ENCODE measurements at places on chromosomes 1 and 21.

- no peak for DNase-seq
Observed at GRCh38 chr1:8939362-8939995, 6.2 kb upstream of the CA6 start.

GRCh38 chr1:155245163-155245524 lies 10.1 kb downstream of the ENTREP3 start:
- no peak for DNase-seq

DNA sequence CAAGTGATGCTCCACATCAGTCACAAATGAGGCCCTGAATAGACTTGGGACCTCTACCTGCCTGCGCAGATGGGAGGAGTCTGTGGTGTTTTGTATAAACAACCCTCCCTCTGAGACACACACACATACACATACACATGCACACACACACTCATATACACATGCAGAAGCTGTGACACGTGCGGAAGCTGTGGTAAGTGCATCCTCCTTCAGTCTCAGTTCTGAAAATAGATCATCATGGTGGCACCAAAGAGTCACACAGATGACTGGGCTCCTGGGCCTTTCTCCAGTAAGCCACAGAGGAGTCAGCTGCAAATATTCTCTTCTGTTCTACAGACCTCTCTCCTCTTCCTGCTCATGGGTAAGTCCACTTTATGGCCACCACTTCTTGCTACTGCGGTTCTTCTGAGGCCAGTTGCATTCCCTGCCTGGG lies at the start of gene LY9:
Gene LY9, plus strand, starts transcription at position 224 of the 433 bp plus-strand sequence. Its CDS starts 14 bp downstream, at position 238.
- peak; percentile 95 for DNase-seq

- no peak for DNase-seq
Observed at GRCh38 chr1:10113501-10113900, 80.7 kb downstream of the UBE4B start.

DNA sequence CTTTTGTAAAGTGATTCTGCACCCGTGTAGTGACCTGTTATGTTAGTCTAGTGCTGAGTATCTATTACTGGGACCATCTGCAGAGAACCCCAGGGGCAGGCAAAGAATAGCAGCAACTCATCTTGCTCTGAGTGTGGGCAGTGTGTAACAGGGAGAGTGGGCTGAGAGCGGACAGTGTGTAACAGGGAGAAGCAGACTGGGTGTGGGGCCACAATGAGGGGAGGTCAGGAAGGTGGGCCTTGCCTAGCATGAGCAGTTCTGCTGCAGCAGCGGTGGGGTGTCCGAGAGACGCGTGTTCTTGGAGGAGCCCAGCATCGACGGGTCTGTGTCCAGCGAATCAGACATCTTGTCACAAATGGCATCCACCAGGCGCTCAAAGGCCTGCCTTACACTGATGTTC lies 41.2 kb upstream of the NRDC start:
- no peak for DNase-seq

DNA sequence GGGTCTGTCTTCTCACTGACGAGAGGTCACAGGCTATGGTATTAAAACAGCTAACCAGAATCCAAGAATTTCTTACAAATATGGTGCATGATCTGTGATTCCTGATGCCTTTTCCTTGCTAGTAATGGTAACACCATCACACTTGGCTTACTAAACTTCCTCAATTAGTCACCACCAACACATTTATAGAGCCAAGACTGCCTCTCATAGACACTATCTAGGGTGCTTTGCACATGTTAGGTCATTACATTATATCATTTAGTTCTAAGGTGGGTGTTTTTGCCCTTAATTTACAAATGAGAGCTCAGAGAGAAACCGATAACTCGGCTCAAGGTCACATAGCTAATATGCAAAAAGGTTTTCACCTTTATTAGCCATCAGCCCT lies 8.7 kb downstream of the KIF21B start:
- no peak for DNase-seq

GRCh38 chr21:14058566-14058965 lies 152.2 kb downstream of the LIPI start:
- no peak for DNase-seq

GRCh38 chr1:248702714-248703113 lies at the start of gene OR14I1:
OR14I1 (minus strand) TSS chr1:248702766.
- DNase-seq, result no peak

DNA sequence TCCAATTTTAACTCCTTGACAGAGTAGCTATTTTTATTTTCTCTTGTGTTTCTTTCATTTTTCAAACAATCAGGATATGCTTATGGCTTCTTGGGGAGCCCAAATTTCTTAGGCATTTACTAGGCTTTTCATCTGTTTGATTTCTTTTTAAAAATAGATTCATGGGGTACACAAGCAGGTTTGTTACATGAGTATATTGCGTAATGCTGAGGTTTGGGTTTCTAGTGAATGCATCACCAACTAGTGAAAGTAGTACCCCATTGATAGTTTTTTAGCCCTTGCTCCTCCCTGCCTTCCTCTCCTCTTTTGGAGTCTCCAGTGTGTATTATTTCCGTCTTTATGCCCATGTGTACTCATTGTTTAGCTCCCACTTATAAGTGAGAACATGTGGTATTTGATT lies 190.7 kb downstream of the CENPF start:
- DNase-seq, result no peak

DNA sequence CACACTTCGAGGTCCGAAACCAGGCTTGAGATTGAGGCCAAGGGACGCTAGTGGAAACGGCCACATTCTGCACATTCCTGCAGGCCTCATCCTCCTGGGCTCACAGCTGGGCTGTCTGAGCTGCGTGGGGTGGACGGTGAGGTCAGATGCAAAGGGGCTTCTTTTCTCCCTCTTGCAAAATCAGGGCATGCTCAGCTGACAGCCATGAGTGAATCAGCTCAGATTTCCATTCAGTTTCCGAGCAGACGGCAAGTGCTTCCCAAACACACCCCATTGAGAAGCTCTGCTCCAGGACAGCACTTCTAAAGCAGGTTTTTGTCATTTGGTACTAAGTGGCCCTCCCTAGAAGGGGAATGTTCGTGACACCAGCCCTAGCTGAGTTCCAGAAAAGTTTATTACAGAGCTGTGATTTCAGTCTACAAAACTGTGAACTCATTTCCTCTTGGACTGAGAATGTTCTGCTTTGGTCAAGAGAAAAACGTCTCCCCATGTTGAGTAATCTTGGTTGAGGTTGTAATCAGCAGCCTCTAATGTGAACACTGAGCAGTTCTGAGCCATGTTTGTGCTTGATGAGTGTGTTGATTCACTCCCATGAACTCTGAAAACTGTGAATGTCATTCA lies 10.0 kb downstream of the PDPN start:
- DNase-seq, result no peak

DNA sequence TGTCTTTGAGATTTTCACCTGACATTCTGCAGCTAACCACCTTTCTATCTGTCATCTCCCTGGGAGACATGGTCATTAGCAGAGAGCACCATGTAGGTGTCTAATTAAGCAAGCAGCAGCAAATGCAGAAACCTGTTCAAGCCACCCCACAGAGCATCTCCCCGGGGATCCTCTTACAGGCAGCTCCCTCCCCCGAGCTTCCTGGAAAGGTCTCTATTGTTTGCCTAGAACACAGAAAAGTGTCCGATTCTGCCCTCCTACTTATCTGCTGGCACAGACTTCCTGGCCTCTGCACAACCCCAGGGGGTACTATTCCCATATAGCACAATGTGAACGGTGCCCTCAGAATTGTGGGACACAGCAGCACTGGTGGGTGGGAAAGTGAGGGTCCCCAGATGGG lies 46.1 kb downstream of the PLEKHA6 start:
- DNase-seq, result no peak

- peak; percentile 60 for DNase-seq
Observed at GRCh38 chr1:198699167-198700015, 60.6 kb downstream of the PTPRC start.

DNA sequence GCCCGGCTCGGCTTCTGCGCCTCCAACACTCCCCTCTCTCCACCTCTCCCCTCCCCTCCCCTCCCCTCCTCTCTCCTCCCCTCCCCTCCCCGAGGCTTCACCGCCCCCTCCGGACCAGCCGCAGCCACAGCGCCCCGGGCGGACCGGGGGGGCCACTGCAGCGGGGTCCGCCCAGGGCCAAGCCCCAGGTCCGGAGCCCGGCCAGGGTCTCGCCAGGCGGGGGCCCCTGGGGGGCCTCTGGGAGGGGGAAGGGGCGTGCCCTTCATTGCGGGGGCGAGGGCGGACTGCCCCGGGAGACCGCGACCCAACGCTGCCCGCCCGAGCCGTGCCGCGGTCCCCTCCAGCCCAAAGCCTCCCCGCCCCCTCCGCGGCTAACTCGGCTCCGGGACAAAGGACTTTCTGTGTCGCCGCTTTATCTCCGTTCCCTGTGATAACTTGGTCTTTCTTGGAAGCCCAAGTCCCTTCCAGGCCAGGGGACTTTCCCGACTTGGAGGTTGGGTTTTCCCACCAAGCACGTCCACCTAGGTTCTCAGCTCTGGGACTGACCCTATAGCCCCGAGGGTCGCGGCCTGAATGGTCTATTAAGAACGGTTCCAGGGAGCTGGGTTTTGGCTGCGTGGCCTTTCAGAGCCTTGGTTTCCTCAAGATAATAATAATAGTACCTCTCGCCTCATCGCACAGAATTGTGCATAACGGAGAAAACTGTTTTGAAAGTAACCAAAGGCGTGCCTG lies at the start of gene UBQLN4:
Gene UBQLN4, minus strand, starts transcription at position 31 of the 732 bp plus-strand sequence. CDS start 97 bp downstream, outside the sequence.
- peak; percentile 79 for DNase-seq

DNA sequence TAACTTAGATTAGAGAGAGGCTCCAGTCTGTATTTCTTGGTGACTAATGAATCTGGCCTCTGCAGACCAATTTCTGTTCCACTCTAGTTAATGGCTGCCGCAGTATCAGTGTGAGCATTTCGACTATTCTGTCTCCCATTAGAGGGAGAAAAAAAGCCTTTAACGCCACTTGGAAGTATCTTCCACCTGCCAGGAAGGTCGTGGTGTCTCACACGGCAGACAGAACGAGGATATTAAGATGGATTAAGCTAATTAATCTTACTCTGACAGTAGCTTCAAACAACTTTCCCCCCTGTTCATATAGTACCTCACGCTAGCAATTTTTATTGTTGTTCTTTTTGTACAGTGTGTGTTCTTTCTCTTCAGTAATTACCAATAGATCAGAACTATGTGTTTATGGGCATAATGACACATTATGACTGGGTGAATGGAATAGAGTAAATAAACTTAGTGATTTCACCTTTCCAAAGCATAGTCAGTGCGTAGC lies 153.8 kb downstream of the ADGRL2 start:
- DNase-seq, result no peak

- no peak for DNase-seq
Observed at GRCh38 chr1:40379785-40380452, 6.4 kb downstream of the SMAP2 start.

GRCh38 chr21:29017639-29018237 lies 1.4 kb downstream of the RWDD2B start:
- DNase-seq, result no peak

- no peak for DNase-seq
Observed at GRCh38 chr1:74641161-74641560, 32.4 kb downstream of the ERICH3 start.

GRCh38 chr1:159854116-159854692 lies 8.3 kb downstream of the VSIG8 start:
- no peak for DNase-seq

- no peak for DNase-seq
Observed at GRCh38 chr1:201597551-201598230, 58.8 kb downstream of the NAV1 start.

GRCh38 chr1:205528446-205528886 lies 24.0 kb downstream of the CDK18 start:
- no peak for DNase-seq

DNA sequence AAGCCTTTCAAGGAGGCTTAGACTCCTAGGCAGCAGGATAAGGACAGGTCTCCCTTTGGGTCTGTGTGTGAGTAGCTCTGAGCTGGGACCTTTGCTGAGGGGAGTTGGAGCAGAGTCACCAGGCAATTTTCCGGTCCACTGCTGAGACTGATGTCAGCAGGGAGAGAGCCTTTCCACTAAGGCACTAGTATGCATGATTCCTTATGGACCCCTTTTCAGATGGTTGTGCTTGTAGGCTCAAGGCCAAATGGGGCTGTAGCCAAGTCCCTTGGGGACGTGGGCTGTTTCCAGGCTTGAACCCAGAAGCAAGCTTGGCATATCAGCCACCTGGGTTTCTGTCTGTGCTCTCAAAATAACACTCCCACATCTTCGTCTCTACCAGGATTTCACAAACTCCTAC lies 73.0 kb downstream of the CCDC18 start:
- no peak for DNase-seq

GRCh38 chr1:11731691-11732283 lies 4.1 kb upstream of the AGTRAP start:
- no peak for DNase-seq

DNA sequence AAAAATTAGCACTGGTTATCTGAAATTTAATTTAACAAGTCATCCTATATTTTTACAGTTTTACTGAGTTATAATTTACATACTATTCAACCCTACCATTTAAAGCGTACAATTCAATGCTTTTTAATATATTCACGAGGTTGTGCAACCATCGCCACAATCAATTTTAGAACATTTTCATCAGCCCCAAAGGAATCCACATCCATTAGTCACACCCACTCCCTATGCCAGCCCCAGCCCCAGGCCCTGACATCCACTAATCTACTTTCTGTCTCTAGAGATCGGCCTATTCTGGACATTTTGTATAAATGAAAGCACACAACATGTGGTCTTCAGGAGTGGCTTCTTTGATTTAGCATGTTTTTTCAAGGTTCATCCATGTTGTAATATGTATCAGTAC lies 134.7 kb downstream of the PSMG1 start:
- no peak for DNase-seq

- DNase-seq, result no peak
Observed at GRCh38 chr1:90838720-90839119, 121.6 kb upstream of the BARHL2 start.

DNA sequence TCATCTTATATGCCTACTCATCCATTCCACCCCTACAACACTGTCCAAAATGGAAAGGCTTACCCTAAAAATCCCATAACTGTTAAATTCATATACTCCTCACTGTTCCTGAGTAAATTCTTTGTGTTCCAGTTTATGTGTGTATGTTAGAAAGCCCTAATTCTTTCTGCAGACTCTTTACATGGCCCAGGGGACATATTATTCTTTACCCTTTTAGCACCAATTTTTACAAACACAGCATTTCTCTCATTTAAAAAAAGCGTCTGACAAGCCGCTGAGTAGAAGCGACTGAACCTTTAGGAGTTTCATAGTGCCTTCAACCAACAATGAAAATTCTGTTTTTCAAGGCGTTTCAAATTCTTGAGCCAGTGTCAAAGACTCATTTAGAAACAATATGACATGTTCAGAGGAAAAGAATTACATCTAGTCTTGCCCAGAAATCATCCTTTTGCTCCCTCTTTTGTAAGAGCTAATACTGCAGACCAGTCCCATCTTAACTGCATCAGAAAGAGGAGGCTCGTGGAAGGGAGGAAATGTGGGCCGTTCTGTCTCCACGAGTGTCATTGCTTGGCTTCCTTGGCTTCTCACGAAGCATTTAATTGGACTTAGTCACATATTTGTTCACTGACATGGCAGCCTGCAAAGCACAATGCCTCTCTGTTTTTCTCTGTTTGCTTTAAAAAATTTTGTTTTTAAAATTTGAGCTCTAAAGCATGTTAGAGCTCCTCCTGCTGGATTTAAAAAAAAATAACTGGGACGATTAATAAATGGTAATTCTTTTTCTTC lies 21.3 kb upstream of the C1orf105 start:
- peak; percentile 38 for DNase-seq

GRCh38 chr1:10338611-10339010 lies 60.3 kb upstream of the PGD start:
- DNase-seq, result no peak

- no peak for DNase-seq
Observed at GRCh38 chr1:29657816-29658215, 421.5 kb downstream of the PTPRU start.

Measured in central memory CD4-positive, alpha-beta T cell (primary cell).